Body of pancreas (tissue), 4 donors: ENCODE measurements at places on chromosomes 7 and 10. TPM values are rescaled to one million over a fixed set of nuclear protein-coding genes. Genes with fewer than 3 reads are reported as not detected.

C1QL3 gene
- not detected for total RNA-seq

PNLIPRP2 gene
- 455 TPM for total RNA-seq

GRCh38 chr10:87615856-87616255 is 43.8 kb upstream of the PAPSS2 start:
- no peaks in the 10 kb centered on the region for H3K27me3 ChIP-seq
- no peak for DNase-seq
- H3K27ac ChIP-seq: no peak overlapping the region
- peaks cover 20% of the 10 kb centered on the region for H3K4me1 ChIP-seq
- H3K36me3 ChIP-seq: no peaks in the 10 kb centered on the region

DNA sequence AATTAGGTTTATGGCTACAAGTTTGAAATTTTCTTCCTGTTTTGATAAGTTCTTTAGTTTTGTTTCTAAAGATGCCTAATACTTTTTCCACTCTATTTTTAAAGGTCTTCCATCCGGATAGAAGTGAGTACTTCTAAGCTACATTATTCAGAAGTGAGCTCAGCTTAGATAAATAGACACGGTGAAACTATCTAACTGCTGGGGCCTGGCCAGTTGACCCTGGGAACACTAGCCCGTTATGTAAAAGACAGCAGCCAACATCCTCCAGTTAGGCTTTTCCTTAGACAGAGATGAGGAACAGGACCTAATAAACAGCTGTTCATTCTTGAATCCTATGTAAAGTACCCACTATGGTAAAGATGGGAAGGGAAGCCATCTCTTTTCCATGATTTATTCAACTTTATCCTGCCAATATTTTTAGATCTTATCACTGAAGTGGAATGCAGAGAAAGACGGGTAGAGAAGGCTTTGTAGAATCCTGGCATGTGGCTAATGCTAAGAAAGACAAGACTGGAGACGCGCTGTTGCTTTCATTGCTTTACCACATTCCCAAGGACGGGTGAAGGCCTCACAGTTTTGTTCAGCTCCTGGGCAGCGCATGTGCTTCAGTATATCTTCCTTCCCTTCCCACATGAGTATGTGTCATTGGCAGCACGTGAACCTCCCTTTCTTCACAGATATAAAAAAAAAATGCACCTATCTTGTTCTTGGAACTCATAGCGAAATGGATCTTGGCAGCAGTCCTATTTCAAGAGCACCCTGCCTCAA is 340.0 kb upstream of the MEOX2 start:
- no peaks in the 10 kb centered on the region for H3K36me3 ChIP-seq
- no peaks in the 10 kb centered on the region for H3K4me1 ChIP-seq
- DNase-seq: no peak
- H3K27ac ChIP-seq: no peak overlapping the region

DNA sequence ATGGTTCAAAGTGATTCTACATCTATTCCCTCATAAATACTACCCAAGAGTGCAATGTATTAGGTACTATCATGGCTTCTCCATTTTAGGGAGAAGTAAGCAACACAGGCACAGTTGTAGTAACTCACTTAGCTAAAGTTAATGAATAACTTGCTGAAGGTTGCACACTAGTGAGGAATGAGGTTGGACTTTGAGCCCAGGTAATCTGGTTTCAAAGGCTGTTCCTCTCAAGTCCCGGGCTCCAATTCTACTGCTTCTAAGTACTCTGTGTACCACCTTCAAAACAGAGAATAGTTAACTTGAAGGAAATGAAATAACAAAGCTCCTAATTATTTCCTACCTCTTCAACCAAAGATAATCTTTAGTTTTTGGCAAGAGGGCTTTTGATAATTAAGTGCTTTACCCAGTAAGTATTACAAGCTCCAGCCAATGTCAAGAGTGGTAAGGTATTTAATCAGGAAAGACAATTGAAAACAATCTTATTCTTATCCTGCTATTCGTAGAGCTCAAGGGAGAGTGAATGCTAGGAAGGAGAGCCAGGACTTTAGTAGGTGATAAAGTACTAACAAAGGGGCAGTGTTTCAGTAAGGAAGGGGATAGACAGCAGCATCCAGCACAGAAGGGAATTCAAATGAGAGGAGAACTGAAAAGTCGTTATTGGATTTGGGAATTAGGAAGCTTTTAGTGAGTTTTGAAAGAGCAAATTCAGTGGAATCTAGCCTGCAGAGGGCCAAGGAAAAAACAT is 158.2 kb upstream of the PTPRZ1 start:
- no peaks in the 10 kb centered on the region for H3K27me3 ChIP-seq
- H3K4me3 ChIP-seq: no peak overlapping the region
- peak; percentile 75 for DNase-seq
- peaks cover 45% of the 10 kb centered on the region for H3K4me1 ChIP-seq
- H3K36me3 ChIP-seq: no peaks in the 10 kb centered on the region
- H3K27ac ChIP-seq: peak overlapping the region; percentile 72

- no peaks in the 10 kb centered on the region for H3K27me3 ChIP-seq
- DNase-seq: no peak
- peaks cover 12% of the 10 kb centered on the region for H3K4me1 ChIP-seq
- no peak overlapping the region for H3K27ac ChIP-seq
These were observed 47.7 kb downstream of the MINPP1 start for GRCh38 chr10:87552248-87552929.
